ENCODE measurements at places on chromosomes 3 and 15.

- no peak for DNase-seq
Measured at GRCh38 chr15:33200903-33201302, 6.4 kb upstream of the FMN1 start.

- DNase-seq, result no peak
Measured at GRCh38 chr3:79012530-79012913, 755.3 kb downstream of the ROBO1 start.

DNA sequence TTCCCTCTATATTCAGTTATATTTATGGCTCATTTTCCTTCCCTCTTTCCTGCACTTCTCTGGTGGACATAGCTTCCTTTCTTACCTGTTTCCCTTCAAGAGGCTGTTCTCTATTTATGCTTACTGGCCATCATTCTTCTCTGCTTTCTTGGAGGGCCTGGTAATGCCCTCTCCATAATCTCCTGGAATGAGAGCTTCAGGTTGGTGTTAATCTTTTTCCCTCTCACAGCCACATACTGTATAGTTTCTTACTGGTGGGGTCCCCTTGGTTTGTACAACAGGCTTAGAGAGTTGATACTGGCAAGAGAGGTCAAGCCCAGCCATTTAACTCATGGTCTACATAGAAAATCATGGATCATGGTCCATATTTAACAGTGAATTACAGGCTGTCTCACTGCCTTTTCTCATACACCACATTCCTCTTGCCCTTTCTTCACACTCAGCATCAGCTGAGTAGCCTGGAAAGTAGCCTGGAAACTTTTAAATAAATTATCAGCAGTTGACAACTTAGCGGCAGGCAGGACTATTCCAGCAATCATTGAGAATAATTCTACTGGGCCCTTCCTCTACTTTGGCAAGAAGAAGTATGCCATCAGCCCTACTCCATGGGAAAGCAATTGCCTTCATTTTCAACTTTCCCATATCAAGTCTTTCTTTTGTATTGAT, 38.0 kb upstream of the DPH6 start:
- peak; percentile 18 for DNase-seq

DNA sequence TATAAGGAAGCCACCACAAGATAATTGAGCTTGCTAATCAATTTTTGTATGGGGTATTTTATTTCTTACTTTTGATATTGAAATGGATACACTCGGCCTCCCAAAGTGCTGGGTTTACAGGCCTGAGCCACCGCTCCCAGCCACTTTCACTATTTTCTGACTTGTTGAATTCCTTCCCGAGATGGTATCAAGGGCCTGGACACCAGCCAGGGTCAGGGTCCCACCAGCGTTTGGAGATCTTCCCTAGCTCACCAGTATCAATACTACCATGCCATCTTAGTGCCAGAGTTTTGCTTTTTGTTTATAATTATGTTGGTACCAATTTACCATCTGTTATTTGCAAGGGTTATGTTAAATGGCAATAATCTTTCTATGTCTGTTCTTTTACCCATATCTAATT, 5.5 kb upstream of the SELENOT start:
- DNase-seq, result no peak

DNA sequence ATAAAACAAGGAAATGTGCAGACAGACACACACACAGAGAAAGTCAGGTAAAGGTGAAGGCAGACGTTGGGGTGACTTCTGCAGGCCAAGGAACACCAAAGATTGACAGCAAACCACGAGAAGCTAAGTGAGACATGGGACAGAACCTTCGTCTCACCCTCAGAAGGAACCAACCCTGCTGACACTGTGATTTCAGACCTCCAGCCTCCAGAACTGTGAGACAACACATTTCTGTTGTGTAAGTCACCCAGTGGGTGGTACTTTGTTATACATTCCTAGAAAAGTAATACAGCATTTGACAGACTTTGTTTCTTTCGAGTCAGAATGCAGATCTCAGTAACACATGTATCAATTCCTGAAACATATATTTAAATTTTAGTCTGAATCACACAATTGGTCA, 7.1 kb downstream of the WDR72 start:
- no peak for DNase-seq

- no peak for DNase-seq
Measured at GRCh38 chr3:188191460-188191859, 37.5 kb downstream of the LPP start.

DNA sequence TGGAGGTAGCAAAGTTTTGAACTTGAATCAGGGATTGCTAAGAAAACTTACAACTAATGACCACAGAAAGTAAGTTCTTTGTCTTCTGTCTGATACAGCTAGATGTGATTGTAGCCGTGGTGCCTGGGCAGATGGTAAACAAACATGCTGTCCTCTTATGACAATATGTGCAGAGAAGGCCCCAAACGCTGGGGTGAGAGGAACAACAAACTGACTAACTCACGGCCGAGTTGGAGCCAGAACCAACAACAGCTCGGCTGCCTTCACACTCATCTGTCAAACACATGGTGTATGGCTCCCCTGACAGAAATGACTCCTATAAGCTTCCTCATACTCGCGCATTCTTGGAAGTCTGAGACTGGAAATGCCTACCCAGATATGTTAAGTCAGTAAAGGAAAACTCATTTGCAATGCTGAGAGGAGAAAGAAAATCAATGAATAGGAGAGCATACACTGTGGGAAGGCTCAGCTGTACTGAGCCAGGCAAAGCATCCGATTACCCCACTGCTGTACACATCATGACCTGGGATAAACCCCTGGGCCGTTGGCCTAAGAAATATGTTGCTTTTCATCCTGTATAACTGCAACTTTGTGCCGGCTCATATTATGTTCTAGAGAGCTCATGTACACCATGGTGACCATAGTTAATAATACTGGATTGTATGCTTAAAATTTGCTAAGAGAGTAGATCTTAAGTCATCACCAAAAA, 5.7 kb downstream of the THBS1 start:
- DNase-seq, result no peak

GRCh38 chr3:139718415-139718814, 40.6 kb upstream of the NMNAT3 start:
- peak; percentile 51 for DNase-seq

- DNase-seq, result no peak
Measured at GRCh38 chr15:74838137-74838516, 4.8 kb downstream of the ULK3 start.

GRCh38 chr3:7536921-7537320, 676.0 kb downstream of the GRM7 start:
- no peak for DNase-seq

DNA sequence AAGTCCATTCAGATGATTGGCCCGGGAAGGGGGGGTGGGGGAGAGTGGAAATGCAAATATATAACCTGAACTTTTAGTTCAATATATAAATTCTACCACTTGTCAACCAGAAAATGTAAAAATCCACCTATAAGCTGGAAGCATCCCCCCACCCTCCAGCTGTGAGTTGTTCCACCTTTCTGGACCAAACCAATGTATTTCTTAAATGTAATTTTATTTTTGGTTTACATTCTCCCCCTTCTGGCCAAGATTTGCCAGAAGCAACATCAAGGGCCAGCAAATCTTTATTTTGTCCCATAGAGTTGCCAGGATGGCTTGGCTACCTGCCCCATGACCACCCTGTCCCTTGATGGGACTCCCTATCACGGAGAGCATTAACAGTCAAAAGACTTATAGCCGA, 545.7 kb downstream of the TBL1XR1 start:
- no peak for DNase-seq

- no peak for DNase-seq
Measured at GRCh38 chr3:66394019-66394752, 106.6 kb downstream of the LRIG1 start.

DNA sequence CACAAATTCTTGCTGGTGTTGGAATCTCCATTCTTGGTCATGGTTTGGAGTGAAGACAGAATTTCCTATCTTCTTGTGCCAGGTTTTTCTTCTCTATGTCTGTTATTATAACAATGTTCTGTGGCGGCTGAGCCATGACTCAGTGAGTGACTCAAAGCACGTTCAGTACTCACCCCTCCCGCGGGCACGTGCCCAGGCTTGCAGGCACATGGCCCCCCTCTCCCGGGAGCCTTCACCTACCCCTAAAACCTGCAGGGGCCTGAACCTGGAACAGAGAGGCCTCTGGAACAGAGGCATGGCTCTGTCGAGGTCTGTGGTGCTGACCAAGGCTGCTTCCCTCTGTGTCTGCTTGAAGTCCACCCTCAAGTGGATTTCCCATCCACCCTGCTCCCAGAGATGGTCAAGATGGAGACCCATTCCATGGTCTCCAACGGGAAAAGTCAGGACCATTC, 27.6 kb downstream of the PLXNB1 start:
- DNase-seq, result peak; percentile 91

- no peak for DNase-seq
Measured at GRCh38 chr3:173690542-173691180, 293.1 kb downstream of the NLGN1 start.

GRCh38 chr3:140843656-140844055, 98.0 kb upstream of the SLC25A36 start:
- DNase-seq, result no peak

- DNase-seq, result peak; percentile 59
Measured at GRCh38 chr3:184338511-184338945, 1.1 kb downstream of the FAM131A start.

GRCh38 chr3:55649554-55649953, 162.4 kb upstream of the WNT5A start:
- DNase-seq, result no peak

DNA sequence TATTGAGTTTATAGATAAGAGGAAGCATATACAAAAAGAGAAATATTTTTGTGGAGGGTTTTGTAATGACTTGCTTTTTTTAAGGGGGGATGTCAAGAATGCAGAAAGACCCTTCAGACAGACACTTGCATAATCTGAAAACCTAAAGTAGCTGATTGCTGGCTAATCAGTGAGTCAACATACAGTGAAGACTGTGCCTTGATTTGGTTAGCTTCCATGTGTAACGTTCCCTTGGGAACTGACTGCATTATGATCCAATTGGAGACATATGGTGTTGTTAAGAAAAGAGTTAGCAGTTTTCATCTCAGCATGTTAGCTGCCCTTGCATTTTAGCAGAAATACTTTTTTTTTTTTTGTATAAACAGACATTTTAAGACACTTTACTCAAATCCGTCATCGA, 483.2 kb downstream of the RBMS3 start:
- DNase-seq, result no peak

- DNase-seq, result no peak
Measured at GRCh38 chr3:58021072-58021959, 13.1 kb downstream of the FLNB start.

DNA sequence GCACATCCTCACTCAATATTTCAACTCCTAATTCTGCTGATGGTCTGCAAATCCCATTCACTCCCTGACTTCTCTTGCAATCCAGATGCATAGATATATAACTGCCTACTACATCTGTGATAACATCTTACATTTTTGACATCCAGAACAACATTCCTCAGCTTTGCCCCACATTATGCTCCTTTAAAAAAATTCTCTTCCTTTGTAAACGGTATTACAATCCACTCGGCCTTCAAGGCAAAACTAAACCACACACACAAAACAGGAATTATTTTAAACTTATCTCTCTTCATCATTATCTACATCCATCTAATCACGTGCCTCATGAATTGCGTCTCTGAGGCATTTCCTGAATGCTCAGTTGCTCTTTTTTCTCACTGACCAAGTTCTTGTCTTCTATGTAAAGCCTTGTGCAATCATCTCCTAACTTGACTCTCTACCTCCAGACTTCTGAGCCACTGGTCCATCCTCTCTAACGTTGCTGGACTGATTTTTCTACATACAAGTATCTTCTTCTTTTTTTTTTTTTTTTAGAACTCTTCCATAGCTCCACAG, 117.0 kb downstream of the SATB1 start:
- no peak for DNase-seq

DNA sequence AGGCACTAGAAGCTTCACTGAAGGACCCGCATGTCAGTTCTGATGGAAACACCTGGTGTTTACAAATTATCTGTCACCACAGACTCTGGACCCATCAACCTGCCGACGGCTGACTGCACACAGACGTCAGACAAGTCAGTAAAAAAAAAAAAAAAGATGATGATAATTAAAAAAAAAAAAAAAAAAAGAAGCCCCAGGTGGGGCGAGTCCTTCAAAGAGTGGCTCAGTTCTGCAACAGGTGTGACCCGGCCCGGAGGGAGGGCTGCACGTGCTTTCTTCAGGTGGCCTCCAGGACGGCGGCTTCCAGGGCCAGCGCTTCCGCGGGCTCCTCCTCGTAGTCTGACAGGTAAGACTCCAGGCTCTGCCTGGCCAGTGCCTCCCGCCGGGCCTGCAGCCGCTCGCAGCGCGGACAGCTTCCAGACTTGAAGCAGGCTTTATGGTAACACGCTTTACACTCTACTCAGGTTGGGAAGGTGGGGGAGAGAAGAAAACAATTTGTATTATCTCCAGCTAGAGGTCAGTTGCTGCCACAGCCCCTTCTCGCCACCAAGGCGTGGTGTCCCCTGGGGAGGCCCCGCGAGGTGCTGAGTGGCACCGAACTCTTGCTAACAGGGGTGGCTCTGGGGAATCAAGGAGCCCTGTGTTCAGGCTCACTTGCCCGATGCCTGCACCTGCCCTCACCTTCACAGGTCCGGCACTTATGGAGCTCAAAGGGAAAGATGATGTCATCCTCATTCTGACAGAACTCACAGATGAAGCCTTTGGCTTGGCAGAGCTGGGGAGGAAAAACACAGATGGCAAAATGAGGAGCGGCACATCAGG, 61.8 kb downstream of the RUBCN start:
- DNase-seq, result no peak

DNA sequence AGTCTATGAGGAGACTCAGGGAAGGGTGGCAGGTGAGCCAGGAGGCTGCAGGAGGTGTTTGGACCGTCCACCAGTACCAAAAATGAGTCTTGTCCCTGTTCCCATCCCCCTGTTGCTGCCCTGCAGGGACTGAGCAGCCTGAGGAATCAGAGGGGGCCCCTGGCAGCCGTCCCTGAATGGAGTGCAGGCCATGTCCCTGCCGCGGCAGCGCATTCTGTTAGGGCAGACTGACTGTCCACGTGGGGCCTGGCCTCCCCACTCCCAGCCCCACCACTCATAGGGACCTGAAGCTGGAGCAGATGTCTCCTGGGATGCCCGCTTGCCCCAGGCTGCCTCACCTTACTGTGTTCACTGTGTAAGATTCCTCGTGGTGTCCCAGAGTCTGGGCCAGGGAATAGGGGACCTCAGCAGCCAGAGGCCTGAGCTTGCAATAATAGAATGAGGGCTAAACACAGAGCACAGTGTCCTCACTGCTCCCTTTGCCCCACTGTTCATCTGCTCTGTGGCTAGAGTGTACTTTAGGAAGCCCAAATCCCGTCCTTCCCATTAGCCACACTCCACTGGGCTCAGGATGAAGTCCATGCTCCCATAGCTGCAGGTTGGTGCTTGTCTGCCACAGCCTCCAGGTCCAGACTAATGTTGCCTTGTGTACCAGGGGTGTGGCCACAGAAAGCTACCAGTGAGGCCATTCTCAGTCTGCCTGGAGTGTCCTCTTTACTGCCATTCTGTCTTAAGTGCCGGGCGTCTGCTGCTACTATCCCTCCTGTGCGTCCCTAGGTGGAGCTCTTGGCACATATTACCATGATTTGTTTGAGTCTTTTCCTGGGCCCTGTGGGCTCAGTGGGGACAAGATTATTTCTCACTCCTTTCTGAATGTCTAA, 63.2 kb downstream of the HCN4 start:
- peak; percentile 36 for DNase-seq

GRCh38 chr3:106126067-106126845, 257.4 kb upstream of the CBLB start:
- no peak for DNase-seq
